Prostate gland (tissue), 2 donors: ENCODE measurements at places on chromosomes 3 and 15. TPM values are rescaled to one million over a fixed set of nuclear protein-coding genes. Genes with fewer than 3 reads are reported as not detected.

GRCh38 chr15:92226020-92226612 lies 167.6 kb upstream of the ST8SIA2 start:
- DNase-seq = no peak

DNA sequence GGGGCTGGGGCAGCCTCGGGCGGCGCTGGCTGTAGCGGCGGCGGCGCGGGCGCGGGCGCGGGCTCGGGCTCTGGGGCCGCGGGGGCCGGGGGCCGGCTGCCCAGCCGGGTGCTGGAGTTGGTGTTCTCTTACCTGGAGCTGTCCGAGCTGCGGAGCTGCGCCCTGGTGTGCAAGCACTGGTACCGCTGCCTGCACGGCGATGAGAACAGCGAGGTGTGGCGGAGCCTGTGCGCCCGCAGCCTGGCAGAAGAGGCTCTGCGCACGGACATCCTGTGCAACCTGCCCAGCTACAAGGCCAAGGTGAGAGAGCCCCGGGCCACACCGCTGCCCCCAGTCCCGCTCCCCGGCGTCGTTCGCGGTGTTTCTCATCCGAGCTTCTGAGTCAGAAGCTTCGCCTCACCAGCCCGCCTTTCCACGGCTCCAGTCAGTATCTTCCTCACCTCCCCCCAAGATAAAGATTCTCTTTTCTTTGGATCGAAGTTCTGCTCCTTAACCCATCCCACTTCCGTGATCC lies 600 bp downstream of the FBXO45 start:
- DNase-seq = peak; percentile 43

DNA sequence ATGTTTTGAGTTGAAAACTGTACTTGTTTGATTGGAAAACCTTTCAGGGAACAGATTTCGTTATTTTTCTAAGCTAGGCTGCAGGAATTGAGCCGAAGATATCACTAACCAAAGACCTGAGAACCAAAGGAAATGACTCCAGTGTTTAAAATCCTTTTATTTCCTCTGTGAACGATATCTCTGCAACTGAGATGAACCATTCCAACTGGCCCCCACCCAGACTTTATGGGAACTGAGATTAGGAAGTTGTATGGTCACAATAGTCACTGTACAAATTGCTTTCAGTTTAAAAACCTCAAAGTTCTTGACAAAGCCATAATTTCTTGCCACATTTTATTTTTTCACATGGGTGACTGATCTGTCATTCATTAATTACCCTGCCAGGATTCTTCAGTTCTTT lies 232.4 kb downstream of the RBMS3 start:
- DNase-seq = no peak

DNA sequence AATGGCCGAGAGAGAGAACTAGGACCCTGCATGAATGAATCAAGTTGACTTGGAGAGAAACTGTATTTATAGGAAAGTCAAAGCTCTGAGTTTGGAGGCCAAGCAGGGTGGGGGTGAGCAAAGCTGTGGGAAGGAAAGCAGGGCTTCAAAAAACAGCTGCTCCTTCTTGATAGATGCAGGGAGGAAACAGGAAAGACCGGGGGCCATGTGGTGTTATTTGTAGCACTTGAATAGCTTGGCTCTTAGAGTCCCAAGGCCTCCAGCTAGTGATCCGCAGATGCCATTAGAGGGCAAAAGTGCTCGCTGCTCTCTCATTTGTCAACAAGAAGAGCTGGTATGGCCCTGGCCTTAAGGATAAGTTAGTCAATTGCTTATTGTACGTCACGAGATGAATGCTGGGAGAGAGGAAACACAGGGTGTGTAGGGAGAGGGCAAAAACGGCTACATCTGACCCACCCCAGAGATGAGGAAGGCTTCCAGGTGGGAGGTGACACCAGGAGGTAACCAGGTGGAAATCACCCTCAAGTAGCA lies at the start of gene ALG1L2:
ALG1L2 (plus strand) TSS at position 481 of the 531 bp plus-strand sequence. CDS start 186 bp downstream, outside the sequence.
- DNase-seq = no peak

TGM5 gene
- total RNA-seq = 11.3 TPM

DNA sequence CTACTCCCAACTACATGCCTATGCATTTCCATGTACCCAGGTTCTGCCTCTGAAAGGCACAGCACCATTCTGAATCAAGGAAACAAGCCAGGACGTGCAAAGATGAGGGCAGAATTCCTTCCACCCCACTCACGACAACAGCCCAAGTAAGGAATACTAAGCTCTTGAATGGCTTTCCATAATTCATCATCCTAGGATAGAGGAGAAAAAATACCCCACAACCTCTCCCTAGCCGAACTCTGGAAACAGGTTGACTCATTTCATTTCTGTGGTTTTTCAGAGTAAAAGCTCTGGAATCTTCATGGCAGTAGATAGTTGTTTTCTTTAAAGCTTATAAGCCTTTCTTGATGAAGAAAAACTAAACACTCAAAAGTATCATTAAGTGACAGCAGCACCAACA lies 77.8 kb downstream of the PDZRN3 start:
- no peak for DNase-seq

DNA sequence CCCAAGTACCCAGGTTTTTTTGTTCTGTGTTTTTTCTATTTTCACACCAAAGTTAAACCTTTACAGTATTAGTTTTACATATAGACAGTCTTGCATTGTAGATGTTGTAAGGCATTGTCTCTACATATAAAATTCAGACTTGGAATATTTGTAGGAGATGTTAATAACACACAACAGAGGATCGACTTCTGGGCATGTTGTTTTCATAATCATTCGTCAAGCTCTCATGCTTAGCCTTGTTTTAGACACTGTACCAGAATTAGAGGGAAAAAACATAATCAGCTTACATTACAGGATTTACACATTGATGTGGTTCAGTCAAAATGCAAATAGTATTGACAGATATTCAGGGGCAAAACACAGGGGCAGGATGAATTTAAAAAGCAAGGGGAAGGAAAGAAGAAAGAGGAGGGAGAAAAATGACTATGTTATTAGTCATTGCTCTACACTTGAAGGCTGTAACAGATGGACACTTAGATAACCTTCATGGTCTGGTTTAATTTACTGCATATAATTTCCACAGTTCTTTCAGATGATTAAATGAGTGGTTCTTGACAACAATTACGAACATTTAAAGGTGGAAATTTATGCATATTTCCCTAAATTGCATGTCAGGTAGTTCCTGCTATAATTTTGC lies 7.5 kb downstream of the CMSS1 start:
- DNase-seq = no peak

DNA sequence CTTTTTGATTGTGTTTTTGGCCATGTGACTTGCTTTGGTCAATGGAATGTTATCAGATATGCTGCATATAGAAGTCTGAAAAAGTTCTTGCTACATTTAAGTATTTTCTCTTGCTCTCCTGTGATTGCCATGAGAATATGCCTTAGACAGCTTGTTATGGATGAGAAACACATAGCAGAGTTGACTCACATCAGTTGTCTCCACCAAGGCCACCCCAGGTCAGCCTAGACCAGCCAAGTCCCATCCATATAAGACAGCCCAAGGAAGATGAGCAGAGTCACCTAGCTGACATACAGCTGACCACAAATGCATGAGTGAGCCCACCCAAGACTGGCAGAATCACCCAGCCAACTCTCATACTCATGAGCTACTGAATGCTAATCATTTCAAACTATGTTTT lies 153.0 kb downstream of the THRB start:
- DNase-seq = no peak

DNA sequence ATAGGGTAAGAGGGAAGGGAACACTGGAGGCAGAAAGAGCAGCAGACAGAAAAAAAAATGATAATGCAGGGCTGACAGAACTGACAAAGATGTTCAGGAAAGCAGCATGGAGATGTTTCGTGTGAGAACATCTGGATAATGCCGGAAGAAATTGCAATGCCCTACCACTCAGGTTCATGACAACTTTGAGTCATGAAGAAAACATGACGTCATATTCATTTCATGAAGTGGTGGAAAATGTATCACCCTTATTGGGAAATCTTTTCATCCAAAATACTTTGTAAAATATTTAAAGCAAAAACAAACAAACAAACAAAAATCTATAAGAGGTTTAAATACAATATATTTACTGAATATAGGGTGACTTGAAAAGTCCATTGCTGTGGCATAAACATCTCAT lies 305.4 kb upstream of the IGF1R start:
- DNase-seq = no peak

SLC27A2 gene
- 4.7 TPM for total RNA-seq
